Mucosa of descending colon (tissue), 3 donors: ENCODE measurements at places on chromosomes 6 and 20.

GRCh38 chr6:108961985-108962384 is 113.8 kb downstream of the ARMC2 start:
- no peak for DNase-seq

DNA sequence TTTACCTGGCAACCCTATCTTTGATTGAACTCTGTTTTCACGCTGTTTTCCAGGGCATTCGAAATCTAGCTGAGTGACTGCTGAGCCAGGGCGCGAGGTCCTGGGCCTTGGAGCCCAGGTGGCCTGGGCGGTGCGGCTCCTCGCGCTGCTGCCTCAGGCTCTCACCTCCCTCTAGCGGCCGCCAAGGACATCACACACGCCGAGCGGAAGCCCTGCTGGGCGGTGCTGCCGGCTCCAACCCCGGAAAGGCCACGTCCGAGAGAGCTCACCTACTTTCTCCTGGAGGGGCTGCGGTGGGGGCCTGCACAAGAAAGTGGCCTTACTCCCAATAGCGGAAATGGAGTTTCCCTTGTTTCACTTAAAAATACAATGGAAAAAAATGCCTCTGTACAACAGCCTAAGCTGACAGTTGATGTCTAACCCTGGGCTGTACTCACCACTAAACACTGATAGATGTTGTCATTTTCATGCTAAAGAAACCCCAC is 77.7 kb downstream of the ELOVL4 start:
- peak; percentile 84 for DNase-seq

- no peak for DNase-seq
Measured at GRCh38 chr20:6783752-6784151, 16.3 kb downstream of the BMP2 start.

DNA sequence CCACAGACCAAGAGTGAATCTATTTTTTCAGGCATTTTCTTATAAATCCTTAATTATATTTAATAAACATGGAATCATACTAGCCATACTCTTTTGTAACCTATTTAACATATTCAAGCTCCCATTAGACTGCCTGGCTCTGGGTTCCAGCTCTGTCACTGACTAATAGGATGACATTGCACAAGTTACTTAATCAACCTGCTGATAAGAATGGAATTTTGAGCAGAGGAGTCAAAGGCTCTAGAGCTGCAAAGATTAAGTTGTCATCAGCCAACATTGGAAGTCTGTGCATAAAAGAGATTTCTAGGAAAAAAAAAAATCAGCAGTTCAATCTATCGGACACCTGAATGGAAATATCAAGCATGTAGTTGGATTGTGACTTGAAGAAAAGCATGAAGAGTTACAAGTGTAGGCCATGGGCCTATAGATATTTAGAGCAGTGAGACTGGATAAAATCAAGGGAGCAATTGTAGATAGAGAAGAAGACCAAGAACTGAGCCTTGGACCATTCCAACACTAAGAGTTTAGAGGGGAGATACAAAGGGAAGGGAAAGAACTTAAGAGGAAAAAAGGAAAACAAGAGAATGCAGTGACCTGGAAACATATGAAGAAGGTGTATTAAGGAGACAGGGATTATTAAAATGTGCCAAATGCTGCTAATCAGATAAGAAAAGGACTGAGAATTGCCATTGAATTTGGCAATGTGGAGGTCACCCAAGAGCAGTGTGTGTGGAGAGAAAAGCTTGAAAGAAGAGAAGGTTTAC is 11.0 kb upstream of the HINT3 start:
- DNase-seq, result no peak

GRCh38 chr6:88119769-88120168 is 46.4 kb downstream of the CNR1 start:
- DNase-seq, result no peak

GRCh38 chr6:155693573-155694418 is 238.2 kb upstream of the NOX3 start:
- DNase-seq, result no peak

DNA sequence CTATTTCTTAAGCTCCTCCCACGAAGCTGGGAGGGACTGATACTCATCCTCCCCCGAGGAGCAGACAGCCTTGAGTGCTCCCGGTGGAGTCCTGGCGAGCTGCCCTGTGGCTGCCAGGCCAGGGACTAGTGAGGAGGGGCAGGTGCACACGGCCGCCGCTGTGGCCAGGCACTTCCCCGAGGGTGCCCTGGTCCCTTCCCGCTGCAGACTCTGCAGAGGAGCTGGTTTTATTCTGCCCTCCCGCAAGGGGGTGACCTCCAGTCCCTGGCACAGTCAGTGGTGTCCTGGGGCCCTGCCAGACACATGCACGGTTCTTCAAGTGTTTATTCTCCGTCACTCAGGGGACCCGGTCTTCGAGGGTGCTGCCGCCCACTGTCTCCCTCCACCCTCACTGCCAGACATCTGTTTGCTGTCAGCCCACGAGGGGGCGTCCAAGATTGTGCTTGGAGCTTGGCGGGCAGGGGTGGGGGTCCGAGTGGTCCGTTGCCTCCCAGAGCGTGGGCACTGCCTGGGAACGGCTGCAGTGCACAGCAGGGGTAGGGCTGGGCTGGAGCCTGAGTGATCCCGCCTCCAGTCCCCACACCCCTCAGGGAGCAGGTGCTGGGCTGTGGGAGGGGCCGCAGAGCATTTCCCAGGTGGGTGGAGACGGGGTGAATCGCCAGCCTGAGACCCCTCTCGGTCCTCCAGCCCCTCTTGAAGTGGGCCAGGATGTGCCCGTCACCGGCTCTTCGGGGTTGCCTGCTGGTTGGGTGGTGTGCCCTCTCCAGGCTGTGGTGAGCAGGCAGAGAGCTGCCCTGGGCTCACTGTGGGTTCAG is 3.1 kb upstream of the CABLES2 start:
- peak; percentile 86 for DNase-seq

DNA sequence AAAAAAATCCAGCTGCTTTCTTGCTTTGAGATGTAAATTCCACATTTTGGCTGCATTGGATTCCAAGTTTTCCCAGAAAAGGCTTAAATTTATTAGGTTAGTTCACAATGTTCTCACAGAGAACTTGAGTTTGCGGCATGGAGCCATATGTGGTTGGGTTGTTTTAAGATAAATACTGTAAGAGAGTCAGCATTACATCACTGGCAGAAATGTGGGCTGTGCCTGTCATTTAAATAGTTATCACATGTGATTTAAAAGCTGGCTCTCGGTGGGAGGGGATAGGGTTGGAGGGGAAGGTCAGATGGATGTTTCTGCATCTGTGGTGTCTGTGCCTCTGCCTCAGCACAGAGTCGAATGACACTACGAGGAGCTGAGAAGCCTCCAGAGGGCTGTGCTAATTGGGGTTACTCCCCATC is 73.8 kb upstream of the SCP2D1 start:
- peak; percentile 49 for DNase-seq

- DNase-seq, result no peak
Measured at GRCh38 chr20:31758991-31759390, 19.9 kb downstream of the TPX2 start.

DNA sequence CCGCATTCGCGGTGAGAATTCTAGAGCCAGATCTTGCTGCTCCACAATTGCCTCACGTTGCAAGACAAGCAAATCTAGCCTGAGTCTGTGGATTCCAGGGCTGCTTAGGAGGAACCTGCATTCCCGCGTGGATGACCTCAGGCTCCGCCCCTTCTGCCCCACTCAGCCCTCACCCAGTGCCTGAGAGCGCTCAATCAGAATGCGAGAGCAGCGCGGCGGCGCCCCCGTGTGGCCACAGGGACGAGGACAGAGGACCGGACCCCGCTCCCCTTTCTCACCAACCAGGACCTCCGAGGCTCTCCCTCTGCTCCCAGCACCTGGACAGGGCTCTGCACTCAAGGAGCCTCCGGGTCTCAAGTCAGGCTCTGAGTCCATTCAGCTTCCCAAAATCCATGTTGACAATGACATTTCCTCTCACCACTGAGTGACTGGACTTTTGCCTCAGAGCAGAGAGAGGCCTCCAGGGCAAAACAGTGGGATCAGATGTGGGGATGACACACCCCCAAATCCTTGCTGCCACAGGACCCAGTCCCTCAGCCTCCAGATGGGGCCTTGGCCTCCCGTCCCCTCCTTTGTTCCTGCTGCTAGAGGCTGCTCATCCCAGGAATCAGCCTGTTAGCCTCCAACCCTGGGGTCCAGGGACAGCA is 52.0 kb downstream of the RPP21 start:
- peak; percentile 78 for DNase-seq

- no peak for DNase-seq
Measured at GRCh38 chr6:12598919-12599318, 117.6 kb upstream of the PHACTR1 start.

- DNase-seq, result no peak
Measured at GRCh38 chr6:118309337-118310093, 238.6 kb upstream of the PLN start.

GRCh38 chr20:25672659-25673235 is 23.9 kb downstream of the ZNF337 start:
- DNase-seq, result no peak

DNA sequence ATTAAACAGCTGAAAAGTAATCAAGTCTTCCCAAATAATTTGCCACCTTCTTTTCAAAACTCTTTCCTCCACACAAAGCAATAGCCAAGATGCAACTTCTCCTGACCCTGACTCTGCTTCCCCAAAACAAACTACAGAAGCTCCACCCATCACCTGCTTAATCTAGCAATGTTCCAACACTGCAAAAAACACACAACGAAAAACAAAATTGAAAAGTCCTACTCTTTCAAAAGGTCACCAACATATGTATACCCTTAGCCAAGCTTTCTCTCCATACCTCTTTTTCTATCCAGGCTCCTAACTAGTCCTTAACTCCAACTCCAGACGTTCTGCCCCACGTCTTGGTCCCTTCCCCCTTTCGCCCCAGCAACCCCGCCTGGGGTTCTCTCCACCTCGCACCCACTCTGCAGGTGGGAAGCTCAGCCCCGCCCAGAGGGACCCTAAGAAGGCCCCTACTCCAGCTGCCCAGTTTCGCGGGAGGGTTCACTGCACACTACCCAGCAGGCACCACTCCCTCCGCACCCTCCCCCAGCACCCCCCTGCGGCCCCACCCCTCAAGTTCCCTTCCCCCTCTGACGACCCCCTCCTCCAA is 717 bp downstream of the CSNK2A1 start:
- peak; percentile 35 for DNase-seq
